Activated gamma-delta T cell (primary cell): ENCODE measurements at places on chromosomes 2 and 18.

DNA sequence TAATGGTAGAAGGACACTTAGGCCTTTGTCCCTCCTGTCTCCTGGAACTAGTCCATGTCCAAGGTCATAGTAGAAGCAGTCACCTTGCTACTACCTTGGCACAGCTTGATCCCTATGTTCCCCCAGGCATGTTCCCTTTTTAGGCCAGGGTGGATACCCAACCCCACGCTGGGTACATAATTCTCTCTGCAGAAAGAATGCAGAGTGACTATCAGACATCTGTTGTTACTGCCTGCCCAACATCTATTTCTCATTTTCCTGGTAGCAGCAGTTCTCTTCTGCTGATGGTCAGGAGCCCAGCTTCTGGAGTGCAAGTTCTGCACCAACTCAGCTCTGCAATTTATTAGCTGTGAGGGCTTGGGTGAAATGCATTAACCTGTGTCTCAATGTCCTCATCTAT, 4.4 kb upstream of the METTL21A start:
- DNase-seq: no peak

DNA sequence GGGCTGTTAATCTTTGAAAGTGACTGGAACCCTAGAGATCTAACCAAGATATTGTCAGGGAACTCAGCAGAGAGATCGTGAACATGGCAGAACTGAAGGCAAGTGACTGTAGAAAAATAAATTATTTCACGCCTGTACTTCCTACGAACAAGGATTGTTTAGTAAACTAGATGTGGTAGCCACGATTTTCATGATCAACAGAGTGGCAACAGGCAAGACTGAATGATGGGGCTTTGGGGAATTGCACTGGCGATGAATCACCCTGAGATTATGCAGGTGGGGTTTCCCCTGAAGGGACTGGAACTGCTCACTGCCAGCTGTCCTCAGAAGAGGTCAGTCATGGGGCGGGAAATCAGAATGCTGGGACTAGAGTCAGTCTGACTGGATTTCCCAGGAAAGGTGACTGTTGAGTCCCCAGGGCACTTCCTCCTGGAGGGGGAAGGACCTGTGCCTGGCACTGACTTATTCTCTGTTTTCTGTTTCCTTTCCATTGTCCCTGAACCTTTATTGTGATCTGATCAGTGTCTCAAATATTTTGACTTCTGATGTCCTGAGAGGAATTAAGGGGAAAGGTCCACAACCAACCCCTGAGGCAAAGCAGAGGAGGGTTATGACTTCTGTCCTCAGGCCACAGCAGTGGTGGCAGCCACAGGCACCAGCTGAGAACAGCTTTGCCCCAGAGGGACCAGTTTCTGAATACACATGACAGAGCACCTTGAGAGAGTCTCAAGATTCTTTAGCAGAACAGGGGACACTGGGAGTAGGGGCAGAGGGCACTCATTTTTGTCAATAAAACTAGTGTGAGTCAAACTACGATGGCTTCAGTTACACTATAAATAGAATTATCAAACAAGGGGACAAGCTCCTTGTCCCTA, 70.0 kb downstream of the NAB1 start:
- DNase-seq: no peak

- no peak for DNase-seq
Measured at GRCh38 chr2:82852787-82853186, 1606.3 kb downstream of the SUCLG1 start.

DNA sequence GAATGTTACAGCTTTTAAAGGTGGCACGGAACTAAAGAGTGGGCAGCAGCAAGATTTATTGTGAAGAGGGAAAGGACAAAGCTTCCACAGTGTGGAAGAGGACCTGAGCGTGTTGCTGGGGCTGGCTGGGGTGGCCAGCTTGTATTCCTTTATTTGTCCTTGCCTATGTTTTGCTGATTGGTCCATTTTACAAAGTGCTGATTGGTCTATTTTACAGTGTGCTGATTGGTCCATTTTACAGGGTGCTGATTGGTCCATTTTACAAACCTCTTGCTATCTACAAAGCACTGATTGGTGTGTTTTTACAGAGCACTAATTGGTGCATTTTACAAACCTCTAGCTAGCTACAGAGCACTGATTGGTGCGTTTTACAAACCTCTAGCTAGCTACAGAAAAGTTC, 109.7 kb upstream of the DDX18 start:
- DNase-seq: no peak

DNA sequence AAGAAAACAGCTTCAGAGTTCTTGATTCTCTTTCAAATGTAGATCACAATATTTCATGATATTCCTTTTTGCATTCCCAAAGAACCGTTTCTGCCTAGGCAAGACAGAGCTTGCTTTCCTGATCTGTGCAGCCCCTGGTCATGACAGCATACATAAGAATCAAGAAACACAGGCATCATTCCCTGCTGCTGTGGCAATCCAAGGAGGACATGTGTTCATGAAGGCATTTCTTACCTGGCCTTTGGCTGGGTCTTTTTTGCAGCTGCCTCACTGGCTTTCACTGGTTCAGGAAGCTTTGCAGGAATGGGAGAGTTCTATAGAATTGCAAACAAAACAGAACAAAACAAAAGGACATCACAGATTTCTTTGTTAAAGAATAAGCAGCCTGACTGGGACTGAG, 87.6 kb upstream of the NFU1 start:
- no peak for DNase-seq

GRCh38 chr2:68062680-68063387, at the start of gene C1D:
TSS of gene C1D (minus strand) at chr2:68063004. CDS start at chr2:68047310, 15,694 bp downstream.
- DNase-seq: peak; percentile 84

GRCh38 chr2:74507926-74508520, 528 bp upstream of the PCGF1 start:
- no peak for DNase-seq

- no peak for DNase-seq
Measured at GRCh38 chr2:42052702-42053481, 5.1 kb downstream of the PKDCC start.

DNA sequence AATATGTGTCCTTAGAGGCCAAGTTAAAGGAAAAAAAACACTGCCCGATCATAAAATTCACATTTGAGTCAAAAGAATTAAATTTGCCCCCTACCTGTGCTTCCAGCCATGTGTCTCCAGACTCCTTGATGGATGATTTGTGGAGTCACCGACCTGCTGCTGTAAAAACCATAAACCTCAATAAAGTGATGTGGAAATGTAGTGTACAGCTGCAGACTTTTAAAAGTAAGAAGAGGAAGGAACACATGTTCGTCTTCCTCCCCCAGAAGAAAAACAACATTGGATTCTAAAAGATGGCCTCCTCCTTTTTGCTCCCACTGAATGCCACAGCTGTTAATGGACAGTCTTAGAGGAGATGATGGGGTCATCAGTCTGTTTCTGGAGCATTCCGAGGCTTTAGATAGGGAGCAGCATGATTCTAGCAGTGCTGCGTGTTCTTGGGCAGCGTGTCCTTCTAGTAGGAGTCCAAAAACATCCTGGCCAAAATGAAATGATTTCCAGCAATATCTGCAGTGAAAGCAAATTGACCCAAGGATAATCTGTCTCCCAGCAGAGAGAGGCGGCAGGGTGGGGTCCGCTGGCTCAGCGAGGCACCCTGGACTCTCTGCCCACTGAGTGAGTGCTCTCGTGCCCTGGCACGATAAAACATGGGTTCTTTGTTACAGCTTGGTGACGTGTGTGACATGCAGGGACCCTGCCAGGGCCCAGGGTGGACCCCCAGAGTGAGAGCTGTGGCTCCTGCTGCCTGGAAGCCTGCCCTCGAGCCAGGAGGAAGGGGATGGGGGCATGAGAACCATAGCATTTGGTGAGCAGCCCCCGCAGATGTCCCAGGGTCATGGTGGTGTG, 196.1 kb downstream of the FAM210A start:
- DNase-seq: no peak
